Hippocampal formation (tissue), 2 donors: ENCODE measurements at places on chromosomes 16 and 17.

DNA sequence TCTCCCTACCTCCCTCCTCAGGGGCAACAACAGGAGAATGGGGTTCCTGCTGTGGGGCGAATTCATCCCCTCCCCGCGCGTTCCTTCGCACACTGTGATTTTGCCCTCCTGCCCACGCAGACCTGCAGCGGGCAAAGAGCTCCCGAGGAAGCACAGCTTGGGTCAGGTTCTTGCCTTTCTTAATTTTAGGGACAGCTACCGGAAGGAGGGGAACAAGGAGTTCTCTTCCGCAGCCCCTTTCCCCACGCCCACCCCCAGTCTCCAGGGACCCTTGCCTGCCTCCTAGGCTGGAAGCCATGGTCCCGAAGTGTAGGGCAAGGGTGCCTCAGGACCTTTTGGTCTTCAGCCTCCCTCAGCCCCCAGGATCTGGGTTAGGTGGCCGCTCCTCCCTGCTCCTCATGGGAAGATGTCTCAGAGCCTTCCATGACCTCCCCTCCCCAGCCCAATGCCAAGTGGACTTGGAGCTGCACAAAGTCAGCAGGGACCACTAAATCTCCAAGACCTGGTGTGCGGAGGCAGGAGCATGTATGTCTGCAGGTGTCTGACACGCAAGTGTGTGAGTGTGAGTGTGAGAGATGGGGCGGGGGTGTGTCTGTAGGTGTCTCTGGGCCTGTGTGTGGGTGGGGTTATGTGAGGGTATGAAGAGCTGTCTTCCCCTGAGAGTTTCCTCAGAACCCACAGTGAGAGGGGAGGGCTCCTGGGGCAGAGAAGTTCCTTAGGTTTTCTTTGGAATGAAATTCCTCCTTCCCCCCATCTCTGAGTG is 5.9 kb upstream of the LASP1NB start:
- DNase-seq, result no peak

DNA sequence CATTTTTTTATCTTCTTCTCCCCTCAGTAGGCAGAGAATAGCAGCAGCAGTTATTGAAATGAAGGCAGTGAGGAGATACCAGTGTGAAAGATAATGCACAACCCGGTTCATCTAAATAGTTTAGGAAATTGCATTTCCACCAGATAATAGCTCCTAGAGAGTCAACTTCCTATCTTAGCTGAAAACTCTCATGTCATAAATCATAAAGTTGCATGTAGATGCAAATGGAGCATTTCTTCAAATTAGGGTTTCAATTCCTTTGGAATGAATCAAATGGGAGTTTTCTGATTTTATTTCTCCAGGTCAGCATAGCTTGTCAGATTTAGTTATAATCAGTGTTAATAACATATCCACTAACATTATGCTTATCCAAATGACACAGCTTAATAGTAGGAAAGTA is 335.3 kb downstream of the CNTNAP4 start:
- no peak for DNase-seq

GRCh38 chr17:74957935-74958740 is 14.4 kb downstream of the HID1 start:
- peak; percentile 37 for DNase-seq

DNA sequence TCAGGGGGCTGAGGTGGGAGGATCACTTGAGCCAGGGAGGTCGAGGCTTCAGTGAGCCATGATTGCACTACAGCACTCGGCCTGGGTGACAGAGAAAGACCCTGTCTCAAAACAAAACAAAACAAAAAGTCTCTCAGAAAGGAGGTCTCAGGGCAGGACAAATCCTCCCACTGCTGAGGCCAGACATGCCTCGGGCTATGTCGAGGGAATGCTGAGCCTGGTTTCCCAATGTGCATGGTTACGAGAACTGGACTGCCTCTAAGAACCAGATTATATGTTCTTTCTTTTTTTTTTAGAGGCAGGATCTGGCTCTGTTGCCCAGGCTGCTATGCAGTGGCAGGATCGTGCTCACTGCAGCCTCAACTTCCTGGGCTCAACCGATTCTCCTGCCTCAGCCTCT is 27.6 kb downstream of the TRAP1 start:
- no peak for DNase-seq

DNA sequence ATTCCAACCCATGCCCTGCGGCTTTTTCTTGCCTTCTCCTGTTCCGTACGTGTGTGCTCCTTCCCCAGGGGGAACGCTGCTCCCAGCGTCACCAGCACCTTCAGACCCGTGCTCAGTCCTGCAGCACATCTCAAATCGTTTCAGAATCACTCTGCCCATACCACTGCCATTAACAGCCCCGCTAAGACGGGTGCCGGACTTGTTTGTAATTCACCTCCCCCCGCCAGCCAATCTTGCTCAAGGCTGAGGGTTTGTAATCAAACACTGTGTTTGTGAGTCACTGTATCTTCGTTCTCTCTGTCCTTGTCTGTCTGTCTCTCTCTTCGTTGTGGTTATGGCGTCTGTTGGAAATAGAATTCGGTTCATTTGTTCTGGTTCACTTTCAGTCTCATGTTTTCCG is 17.3 kb downstream of the CARD14 start:
- no peak for DNase-seq

GRCh38 chr16:49441366-49441780 is 67.8 kb downstream of the C16orf78 start:
- DNase-seq, result no peak

DNA sequence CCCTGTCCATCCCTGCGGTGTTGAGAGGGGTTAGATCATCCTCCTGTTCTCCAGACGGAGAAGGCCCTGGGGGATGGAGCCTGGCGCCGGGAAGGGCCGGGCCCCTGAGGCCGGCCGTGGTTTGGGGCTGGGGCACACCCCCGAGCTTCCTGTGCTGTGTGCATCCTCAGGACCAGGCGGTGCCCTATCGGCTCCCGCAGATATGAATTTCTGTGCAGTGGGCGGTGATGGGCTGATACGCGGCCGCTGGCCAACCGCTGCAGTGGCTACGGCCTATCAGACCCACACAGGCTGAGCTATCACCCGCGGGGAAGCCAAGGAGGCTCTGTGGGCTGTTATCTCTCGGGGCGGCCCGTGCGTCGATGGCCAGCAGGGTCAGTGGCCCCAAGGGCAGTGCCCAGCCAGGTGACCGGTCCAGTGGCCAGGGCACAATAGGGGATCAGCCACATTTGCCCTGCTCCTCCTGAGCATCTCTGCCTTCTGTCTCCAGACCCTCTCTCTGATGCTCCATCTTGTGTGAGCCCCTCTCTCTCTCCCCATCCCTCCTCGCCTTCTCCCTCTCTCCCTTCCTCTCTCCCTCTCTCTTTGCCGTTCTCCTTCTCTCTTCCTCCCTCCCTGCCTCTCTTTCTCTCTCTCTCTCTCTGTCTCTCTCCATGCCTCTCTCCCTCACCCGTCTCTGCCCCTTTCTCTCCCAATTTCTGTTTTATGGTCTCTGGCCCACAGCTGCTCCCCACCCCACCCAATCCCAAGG is 38.7 kb downstream of the ZFPM1 start:
- no peak for DNase-seq

DNA sequence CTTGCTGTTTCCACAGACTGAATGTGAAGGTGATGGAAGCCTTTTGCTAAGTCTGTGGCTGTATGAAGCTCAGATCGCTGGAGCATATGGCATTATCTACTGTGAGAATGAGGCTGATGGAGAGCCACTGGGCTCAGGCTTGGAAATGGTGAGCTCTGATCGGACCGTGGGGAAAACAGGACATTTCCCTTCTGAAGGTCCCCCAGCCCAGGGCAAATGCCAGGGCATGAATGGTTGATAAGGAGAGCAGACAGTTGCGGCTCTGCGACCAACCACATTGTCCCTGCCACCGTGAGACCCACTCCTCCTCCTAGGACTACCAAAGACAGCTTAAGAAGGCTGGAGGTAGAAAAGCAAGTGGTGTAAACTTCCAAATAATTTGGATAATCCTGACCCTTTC is 4.7 kb upstream of the CUEDC1 start:
- DNase-seq, result no peak

DNA sequence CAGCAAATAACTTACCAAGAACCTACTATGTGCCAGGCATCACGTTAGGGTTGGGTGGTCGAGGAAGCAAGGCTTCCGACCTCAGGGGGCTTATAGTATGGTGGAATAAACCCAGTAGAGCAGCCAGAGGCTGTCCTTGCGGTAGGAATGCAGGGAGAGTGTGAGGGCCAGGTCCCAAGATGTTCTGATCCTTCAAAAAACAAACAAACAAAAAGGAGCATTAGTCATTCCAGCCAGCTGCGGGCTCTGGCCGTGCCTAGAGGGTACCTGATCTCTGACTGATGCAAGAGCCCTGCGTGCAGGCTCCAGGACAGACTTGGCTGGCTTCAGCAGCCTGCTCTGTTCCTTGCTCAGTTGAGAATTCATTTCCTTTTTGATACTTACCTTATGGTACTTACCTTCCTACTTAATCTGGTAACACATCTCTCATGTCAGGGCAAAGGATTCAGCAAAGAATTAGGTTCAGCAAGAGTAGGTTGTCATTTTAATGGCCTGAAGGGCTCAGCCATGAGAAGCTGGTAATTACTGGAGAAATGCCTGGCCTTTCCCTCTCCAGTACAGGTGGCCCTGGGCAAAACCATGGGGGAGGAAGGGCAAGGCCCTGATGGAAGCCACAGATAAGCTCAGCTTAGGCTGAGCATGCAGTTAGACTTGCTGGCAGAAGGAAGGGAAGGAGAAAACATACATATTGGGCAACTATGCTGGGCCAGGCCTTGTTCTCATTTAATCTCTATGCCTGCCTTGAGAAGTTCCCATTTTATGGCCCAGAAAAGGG is 18.4 kb downstream of the CYB5D2 start:
- DNase-seq, result no peak

DNA sequence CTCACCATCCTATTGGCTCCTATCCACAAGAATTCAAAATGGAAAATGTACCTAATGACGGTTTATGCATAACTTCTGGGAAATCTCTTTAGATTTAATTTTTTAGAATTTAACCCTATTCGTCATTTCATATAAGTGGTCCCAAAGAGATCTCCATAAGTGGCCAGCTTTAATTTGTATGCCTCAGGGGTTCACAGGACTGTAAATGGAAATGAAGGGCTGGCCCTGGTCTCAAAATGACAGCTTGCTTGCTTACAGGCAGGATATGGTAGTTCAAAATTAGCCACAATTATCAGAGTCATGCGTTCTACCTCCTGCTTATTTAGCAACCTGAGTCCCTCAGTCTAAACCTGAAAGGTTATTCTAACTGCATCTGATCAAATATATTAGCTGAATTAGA is 6.6 kb upstream of the NACA2 start:
- no peak for DNase-seq
